ENCODE measurements at places on chromosomes 5 and 9.

GRCh38 chr9:33709269-33709668 lies 86.1 kb upstream of the PRSS3 start:
- DNase-seq = no peak

DNA sequence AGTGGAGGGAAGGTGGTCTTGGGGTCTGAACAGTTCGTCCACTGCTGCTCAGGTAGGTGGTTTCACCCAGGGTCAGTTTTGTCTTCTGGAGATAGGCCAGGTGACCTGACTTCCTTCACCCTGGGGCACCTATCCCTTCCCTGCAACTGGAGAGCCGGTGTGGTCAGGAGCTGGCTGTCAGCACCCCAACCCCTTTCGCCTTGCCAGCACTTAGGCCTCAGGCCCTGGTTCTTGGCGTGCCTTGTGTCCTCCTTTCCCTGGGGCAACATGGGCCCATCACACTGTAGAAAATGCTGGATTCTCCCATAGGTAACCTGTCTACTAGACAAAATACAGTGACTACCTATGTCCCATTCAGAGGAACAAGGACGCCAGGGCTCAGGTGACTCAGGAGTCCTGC lies 13.1 kb downstream of the PROP1 start:
- DNase-seq = no peak

GRCh38 chr5:148085977-148086705 lies 22.4 kb downstream of the SPINK5 start:
- no peak for DNase-seq

- DNase-seq = no peak
These were observed 85.0 kb upstream of the ANKH start for GRCh38 chr5:14956423-14957046.

DNA sequence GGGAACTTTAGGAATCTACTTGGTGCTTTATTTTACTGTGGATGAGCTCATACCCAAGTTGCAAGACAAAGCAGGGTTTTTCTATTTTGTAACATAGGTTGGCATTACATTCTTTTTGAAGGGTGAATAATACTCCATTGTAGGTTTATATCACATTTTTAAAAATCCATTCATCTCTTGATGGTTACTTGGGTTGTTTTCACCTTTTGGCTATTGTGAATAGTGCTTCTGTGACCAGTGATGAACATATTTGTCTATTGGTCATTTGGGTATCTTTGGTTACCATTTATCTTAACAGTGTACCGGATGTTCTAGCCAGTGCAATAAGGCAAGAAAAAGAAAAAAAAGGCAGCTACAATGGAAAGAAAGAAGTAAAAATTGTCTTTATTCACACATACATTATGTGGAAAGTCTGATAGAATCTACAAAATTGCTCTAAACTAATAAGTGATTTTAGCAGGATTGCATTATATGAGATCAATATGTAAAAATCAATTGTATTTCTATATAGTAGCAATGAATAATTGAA lies 40.0 kb downstream of the DENND4C start:
- no peak for DNase-seq

All from renal pelvis (tissue), 12 donors.